Left lung (tissue), 14 donors: ENCODE measurements at places on chromosomes 2 and 18. TPM values are rescaled to one million over a fixed set of nuclear protein-coding genes. Genes with fewer than 3 reads are reported as not detected.
A peak's percentile ranks its signal among the peaks of the same experiment; 100 is the strongest.

DNA sequence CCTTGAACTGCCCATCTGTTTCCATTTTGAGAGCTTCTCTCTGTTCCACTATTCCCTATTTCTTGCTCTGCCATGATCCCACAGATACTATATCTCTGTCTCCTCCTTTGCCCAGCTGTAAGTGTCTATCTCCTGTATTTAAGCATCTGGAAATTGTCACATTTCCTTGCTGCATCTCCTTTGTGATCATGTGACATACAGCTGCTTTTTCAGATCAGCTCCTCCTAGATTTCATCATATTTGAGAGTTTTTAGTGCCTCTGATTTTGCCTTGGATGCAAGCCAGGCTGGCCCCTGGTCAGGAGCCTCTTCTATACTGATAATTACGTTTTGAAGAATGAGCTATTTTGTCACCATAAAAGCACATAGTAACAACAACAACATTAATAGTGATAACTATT is 131.7 kb upstream of the TNP1 start:
- DNase-seq = peak; percentile 64
- no peaks in the 10 kb centered on the region for H3K27me3 ChIP-seq
- H3K4me3 ChIP-seq = no peak overlapping the region

DNA sequence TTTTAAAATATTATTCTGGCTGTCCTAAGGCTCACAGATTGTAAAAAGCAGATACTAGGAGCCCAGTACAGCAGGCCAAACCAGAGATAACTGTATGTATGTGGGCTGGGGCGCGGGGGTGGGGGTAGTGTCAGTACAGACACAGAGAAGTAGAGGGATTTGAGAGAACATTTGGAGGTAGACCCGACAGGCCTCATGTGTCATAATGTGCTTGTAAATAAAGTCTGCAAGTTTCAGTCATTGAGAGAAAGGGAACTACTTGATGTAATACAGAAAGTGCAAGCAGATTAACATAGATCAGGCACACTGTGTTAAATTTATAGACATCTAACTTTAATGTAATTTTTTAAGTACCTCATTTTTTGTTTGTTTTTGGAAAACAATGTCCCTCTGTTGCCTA is 7.4 kb upstream of the POLI start:
- no peaks in the 10 kb centered on the region for H3K36me3 ChIP-seq
- no peaks in the 10 kb centered on the region for H3K27me3 ChIP-seq
- no peak for DNase-seq
- peaks cover 55% of the 10 kb centered on the region for H3K4me1 ChIP-seq
- peak overlapping the region; percentile 11 for H3K27ac ChIP-seq

GRCh38 chr2:218902427-218902826 is 21.8 kb downstream of the WNT10A start:
- no peak for DNase-seq
- H3K27ac ChIP-seq = no peak overlapping the region
- peaks cover 12% of the 10 kb centered on the region for H3K4me1 ChIP-seq
- no peaks in the 10 kb centered on the region for H3K36me3 ChIP-seq
- H3K27me3 ChIP-seq = peaks cover 99% of the 10 kb centered on the region

The POTEI gene
- not detected for total RNA-seq

The PIEZO2 gene
- 40.3 TPM for total RNA-seq

The EPB41L5 gene
- 36.2 TPM for total RNA-seq

The NEU2 gene
- not detected for total RNA-seq

- no peak overlapping the region for H3K4me3 ChIP-seq
- H3K4me1 ChIP-seq = no peaks in the 10 kb centered on the region
- no peak for DNase-seq
- no peaks in the 10 kb centered on the region for H3K27me3 ChIP-seq
- H3K36me3 ChIP-seq = no peaks in the 10 kb centered on the region
These were observed 1494.7 kb upstream of the NXPH2 start for GRCh38 chr2:140274891-140275290.

GRCh38 chr2:118221536-118222272 is 133.4 kb downstream of the INSIG2 start:
- peaks cover 72% of the 10 kb centered on the region for H3K27me3 ChIP-seq
- no peak overlapping the region for H3K4me3 ChIP-seq
- no peaks in the 10 kb centered on the region for H3K36me3 ChIP-seq

DNA sequence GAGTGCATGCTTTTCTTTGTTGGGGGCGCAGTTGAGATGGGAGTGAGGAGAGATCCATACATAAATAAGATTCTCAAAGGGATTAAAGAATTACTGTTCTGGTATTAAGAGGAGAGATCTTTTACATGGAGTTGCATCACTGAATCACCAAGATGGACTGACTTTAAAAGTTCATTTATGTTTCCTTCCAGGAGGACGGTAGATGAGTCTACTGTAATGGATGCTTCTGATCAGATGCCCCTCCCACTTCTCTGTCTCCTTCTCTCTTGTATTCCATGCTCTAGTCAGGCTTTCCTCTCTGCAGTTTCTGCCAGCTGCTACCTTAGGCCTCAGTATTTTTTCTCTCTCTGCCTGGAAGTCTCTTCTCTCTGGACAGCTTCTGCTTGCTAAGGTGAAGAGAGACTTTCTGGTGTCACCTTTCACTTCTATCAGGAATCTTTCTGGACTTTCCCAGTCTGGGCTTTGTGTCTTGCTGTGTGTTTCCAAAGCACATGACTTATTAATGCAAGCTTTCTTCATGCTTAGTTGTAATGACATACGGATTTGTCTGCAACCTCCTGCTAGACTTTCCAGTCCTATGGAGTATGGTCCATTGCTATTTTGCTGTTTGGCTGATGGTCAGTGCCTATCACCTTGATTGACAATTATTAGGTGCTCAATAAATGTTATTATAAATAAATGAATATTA is 23.6 kb downstream of the FAM171B start:
- H3K27ac ChIP-seq = no peak overlapping the region
- H3K4me1 ChIP-seq = no peaks in the 10 kb centered on the region
- no peak overlapping the region for H3K4me3 ChIP-seq
- H3K36me3 ChIP-seq = no peaks in the 10 kb centered on the region

The TNS1 gene
- total RNA-seq = 303 TPM

GRCh38 chr2:236473691-236474090 is 95.9 kb upstream of the ACKR3 start:
- no peaks in the 10 kb centered on the region for H3K4me1 ChIP-seq
- no peak overlapping the region for H3K27ac ChIP-seq
- H3K4me3 ChIP-seq = no peak overlapping the region
- H3K27me3 ChIP-seq = no peaks in the 10 kb centered on the region

DNA sequence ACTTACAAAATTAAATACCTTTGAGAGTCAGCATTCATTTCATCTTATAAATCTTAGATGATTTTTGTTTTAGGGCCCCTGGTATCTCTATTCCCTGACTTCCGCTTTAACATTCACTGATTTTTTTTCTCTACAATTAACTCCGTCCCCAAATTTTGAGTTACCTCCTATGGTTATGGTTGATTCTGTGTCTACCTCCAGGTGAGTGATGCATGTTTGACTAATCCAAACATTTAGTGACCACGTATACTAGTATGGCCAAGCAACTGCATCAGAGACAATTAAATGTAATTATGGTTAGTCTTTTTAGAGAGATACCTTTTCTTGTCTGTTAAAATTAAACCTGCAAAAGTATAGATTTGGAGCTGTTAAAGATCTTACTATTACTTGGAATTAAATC is 120.3 kb downstream of the CCDC102B start:
- H3K4me1 ChIP-seq = no peaks in the 10 kb centered on the region
- DNase-seq = no peak
- H3K4me3 ChIP-seq = no peak overlapping the region
- no peak overlapping the region for H3K27ac ChIP-seq

The GPR39 gene
- total RNA-seq = 13.1 TPM

The CDH2 gene
- total RNA-seq = 1.6 TPM

The HOXD4 gene
- 0.17 TPM for total RNA-seq

DNA sequence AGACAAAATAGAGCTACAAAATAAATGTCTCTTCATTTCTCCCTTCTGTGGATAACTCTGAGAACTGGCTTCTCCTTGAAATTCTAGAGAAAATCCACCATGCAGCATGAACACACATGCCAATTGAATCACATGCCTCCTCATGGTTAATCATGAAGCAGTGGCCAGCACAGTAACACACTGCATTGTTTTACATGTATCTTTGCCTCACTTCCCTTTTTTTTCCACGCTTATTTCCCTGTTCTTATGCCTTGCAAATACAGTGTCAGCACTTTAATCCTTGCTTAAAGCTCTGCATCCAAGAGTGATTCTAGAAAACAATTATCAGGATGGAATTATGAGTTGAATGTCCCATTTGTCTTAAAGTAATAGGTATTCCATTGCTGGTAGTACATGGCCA is 50.3 kb upstream of the ZBTB7C start:
- no peaks in the 10 kb centered on the region for H3K4me1 ChIP-seq
- no peak for DNase-seq
- no peak overlapping the region for H3K27ac ChIP-seq
- no peaks in the 10 kb centered on the region for H3K27me3 ChIP-seq
- no peak overlapping the region for H3K4me3 ChIP-seq

The ALS2 gene
- 26.6 TPM for total RNA-seq

The COL4A4 gene
- total RNA-seq = 51.2 TPM

DNA sequence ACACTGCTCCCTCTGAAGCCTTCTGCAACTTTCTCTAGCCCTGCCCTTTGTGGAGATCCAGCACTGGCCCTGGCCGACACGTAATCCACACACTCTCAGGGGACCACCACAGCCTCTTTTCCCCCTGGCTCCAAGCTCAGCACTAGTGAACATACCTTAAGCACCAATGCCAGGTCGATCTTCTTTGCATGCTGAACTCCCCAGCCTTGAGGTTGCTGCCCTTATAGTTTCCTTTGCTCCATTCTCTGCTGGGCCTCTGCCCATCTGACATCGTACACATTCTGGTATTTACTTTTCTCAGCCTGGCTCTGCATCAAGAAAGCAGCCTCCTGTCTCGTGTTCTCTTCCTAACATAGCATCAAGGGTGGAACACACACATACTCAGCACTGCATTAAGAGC is 361.5 kb downstream of the LPIN1 start:
- H3K27ac ChIP-seq = no peak overlapping the region
- H3K27me3 ChIP-seq = no peaks in the 10 kb centered on the region
- H3K4me3 ChIP-seq = no peak overlapping the region
- DNase-seq = no peak
- no peaks in the 10 kb centered on the region for H3K4me1 ChIP-seq

DNA sequence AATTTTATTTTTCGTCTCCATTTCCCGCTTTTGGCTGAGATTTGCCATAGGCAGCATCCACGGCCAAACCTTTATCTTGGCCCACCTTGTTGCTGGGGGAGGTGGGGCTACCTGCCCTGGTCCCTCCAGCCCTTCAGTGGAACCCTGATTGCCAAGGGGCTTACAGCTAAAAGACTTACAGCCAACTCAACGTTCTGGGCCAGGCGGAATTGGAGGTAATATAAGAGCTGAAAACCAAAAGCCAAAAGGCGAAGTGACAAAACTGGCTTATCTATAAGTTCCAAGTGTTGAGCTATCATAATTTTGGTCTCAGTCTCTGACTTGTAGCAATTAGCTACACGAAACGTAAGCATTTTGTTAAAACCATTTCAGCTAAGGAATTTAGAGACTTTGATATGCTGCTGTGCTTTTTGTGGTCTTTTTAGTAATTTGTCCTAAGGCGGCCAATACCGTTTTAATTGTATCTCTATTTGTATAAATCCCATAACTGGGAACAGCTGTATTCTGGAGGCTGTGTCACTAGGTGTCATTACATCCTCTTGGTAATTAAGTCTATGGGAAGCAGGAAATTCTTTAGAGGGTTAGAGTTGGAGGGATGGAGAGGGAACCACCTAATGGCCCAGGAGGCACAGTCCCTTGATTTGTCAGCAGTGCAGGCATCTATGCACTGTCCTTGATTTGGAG is 24.0 kb downstream of the PDCD1 start:
- DNase-seq = no peak
- no peak overlapping the region for H3K4me3 ChIP-seq
- no peaks in the 10 kb centered on the region for H3K36me3 ChIP-seq
- peaks cover 30% of the 10 kb centered on the region for H3K27me3 ChIP-seq
- H3K4me1 ChIP-seq = no peaks in the 10 kb centered on the region
- no peak overlapping the region for H3K27ac ChIP-seq

The CRYGD gene
- not detected for total RNA-seq
